ENCODE measurements at places on chromosomes 6 and 20. TPM values are rescaled to one million over a fixed set of nuclear protein-coding genes. Genes with fewer than 3 reads are reported as not detected.

The TCP1 gene
- total RNA-seq = 619 TPM

The HLA-DRB1 gene
- total RNA-seq = not detected

The RUNX2 gene
- not detected for total RNA-seq

The CRISP1 gene
- total RNA-seq = not detected

The PLN gene
- total RNA-seq = 0.04 TPM

The SNX3 gene
- total RNA-seq = 192 TPM

The PPP1R10 gene
- total RNA-seq = 18.6 TPM

The HLA-DPB1 gene
- total RNA-seq = 10.3 TPM

The GTSF1L gene
- not detected for total RNA-seq

The GPR6 gene
- not detected for total RNA-seq

The NFATC2 gene
- total RNA-seq = 1.7 TPM

The LST1 gene
- total RNA-seq = 0.14 TPM

The GINS1 gene
- total RNA-seq = 20.0 TPM

The HEY2 gene
- 0.46 TPM for total RNA-seq

The IL20RA gene
- not detected for total RNA-seq

The ZCCHC3 gene
- 19.0 TPM for total RNA-seq

The SPDEF gene
- total RNA-seq = not detected

The SERAC1 gene
- total RNA-seq = 14.4 TPM

The CDC40 gene
- 35.9 TPM for total RNA-seq

The ZBP1 gene
- not detected for total RNA-seq
